Activated CD4-positive, alpha-beta T cell treated with anti-CD3 and anti-CD28 coated beads for 48 hours (primary cell): ENCODE measurements at places on chromosomes 4 and X.

GRCh38 chrX:16638533-16638932 is 11.4 kb upstream of the S100G start:
- DNase-seq = no peak

GRCh38 chrX:14303891-14304290 is 225.4 kb upstream of the GLRA2 start:
- DNase-seq = no peak

GRCh38 chrX:121221322-121221977 is 174.0 kb downstream of the GLUD2 start:
- DNase-seq = no peak

DNA sequence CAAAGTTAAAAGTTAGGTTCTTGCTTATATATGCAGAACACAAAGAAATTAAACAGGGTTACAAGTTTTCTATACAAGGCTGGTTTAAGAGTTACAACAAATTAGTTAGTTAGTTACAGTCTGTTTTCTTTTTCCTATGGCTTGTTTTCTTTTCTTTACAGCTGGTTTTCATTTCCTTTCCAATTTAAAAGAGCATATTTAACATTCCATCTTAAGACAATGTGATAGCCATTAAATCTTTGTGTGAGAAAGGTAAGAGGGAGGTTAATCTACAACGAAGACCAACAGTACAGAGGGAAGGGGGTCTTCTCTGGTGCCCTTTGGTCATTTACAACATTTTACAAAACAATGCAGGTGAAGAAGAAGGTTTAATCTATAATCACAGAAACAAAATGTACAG is 290.6 kb downstream of the ZNF674 start:
- DNase-seq = no peak

DNA sequence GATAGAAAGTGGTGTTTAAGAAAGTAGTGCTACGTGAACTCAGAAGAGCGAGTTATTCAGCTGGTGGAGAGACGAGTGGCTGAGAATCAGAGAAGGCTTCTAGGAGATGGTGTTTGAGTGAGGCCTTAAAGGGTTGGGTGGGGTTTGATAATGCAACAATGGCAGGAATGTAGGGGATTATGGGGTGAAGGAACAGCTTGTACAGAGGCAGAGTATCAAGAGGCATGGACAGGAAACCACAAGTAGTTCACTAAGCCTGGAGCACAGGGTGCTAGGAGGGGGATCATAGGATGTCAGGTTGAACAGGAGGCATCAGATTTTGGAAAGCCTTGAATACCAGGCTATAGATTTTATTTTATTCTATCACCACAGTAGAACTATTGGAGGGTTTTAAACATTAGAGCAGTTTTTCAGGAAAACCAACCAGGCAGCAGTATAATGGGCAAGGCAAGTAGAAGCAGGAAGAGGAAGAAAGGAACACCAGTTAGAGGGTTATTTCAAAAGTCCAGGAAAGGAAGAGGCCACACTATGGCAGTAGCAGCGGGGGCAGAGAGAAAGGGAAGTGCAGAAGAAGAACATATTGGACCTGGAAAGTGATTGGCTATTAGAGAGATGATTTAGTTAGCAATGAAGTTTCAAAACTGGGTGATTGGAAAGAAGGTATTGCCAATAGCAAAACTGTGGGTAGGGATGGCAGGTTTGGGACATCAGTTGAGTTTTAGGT is 99.2 kb downstream of the DOCK11 start:
- DNase-seq = no peak

GRCh38 chr4:131337936-131338335 is 1811.2 kb upstream of the PCDH10 start:
- DNase-seq = no peak

DNA sequence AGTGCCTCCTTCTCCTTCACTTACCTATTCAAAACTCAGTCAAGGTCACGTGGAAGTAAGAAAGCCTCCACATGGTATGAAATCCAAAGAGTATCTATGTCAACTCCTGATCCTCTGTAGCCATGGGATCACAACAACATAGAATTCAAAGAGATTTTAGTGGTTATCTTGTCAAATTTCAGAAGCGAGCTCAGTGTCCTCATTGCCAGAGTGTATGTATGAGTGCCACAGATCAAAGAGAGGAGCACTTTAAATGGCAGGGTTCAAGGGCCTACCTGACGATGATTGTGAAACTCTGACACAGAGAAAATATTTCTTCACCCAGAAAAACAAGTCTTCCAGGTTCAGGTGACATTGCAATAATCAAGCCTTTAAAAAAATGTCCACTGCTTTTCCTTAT is 1.2 kb upstream of the ACE2 start:
- no peak for DNase-seq

- no peak for DNase-seq
These were observed 43.3 kb upstream of the GPR173 start for GRCh38 chrX:53005327-53005726.

- DNase-seq = no peak
These were observed 139.5 kb downstream of the STIM2 start for GRCh38 chr4:27000122-27000521.

GRCh38 chr4:182219411-182220056 is 23.7 kb upstream of the TENM3 start:
- no peak for DNase-seq

GRCh38 chr4:161936625-161937550 is 226.9 kb downstream of the FSTL5 start:
- DNase-seq = no peak

- DNase-seq = no peak
These were observed 195.6 kb downstream of the RAPGEF2 start for GRCh38 chr4:159298502-159298901.

- no peak for DNase-seq
These were observed 10.1 kb downstream of the SORCS2 start for GRCh38 chr4:7202411-7202810.
